ENCODE measurements at places on chromosomes 7 and 10.

- no peak for DNase-seq
Observed at GRCh38 chr7:95491634-95492314, 6.0 kb downstream of the ASB4 start.

DNA sequence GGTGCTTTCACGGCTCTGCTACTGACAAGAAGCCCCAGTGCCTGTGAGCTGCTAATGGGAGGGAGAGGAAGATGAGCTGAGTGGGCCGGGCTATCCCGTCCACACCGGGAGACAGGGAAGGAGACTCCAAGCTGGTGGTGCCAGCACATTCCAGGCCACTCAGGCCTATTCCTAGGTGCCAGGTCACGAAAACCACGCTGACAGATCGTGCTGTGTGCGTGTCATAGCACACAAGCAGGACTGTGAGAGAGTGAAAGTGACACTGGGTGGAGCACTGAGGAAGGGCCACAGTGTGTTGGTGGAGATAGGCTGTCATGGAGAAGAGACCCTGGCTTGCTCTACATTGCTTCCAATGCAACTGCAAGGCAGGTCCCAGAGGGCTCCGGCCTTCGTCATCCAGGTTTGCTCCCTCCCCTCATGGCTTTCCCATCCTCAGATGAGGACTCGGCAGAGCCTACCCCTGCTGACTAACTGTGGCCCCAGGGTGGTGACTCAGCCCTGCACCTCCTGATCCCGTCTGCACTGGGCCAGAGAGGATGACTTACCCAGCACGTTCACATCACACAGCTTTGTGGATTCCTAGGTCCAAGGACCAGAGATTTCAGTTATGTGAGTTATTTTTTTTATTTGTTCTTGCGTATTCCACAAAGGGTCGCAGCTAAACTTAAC lies 167.3 kb downstream of the EGFR start:
- no peak for DNase-seq

GRCh38 chr7:121109145-121109544 lies 120.6 kb downstream of the CPED1 start:
- DNase-seq: no peak

- no peak for DNase-seq
Observed at GRCh38 chr10:331186-331585, 195.9 kb downstream of the ZMYND11 start.

- DNase-seq: no peak
Observed at GRCh38 chr10:17435953-17436352, 18.4 kb downstream of the ST8SIA6 start.

DNA sequence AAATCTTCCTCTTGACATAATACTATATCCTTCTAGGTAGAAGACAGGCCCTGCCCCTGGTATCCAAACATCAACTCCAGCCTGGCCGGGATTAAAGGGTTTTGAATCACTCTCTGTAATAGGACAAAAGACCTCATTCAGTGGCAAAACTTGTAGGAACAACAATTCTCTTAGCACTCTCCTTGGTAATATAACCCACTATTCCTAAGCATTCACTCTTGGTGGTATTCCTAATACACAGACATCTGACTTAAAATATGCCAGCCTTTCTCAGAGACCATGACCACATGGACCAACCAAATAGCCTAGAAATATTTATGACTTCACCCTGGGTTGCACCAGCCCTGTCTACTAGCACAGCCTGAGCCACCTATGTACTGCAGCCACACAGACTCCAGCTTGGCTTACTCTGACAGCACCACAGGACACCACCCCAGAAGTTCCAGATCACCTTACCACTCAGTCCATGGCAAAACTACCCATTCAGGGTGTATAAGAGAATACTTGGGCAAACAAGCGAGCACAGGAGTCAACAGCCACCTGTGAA lies 244.9 kb upstream of the NEBL start:
- no peak for DNase-seq

- no peak for DNase-seq
Observed at GRCh38 chr7:14398526-14398925, 409.1 kb upstream of the ETV1 start.

DNA sequence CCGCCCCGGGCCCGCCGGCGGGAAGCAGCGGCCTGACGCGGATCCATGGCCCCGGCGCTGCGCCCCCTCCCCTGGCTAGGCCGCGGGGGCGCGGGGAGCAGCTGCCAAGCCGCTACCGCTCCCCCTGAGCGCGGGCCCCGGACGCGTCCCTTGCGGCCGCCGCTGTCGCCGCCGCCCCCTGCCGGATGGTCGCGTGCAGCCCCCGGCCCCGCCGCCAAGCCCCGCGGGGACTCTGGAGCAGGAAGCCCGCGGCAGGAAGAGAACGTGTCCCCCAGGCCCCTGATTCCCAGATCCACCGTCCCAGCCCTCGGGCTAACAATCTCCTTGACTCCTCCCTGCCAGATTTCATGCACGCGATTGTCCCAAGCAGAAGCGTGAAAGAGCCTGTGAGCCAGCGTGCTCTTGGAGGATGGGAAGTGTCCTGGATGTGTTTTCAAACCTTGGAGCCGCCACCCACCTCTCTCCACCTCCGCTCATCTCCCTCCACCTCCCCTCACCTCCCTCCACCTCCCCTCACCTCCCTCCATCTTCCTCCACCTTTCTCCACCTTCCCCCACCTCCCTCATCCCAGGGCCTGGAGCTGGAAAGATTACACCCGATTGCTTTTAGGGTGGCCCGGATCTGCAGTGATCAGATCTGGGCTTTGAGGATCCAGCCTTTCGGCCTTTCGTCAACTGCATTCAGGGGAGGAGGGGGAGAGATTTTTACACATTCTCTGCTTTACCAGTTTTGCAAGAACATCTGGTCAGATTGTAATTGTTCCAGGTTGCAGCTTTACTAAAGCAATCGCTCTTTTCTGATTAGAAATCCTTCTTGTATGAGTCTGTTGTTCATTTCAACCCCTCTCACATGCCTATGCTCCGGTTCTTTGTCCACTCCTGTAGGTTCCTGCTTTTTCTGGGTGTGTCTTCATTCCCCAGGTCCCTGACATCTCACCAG lies 570 bp upstream of the PRTFDC1 start:
- DNase-seq: peak; percentile 12

DNA sequence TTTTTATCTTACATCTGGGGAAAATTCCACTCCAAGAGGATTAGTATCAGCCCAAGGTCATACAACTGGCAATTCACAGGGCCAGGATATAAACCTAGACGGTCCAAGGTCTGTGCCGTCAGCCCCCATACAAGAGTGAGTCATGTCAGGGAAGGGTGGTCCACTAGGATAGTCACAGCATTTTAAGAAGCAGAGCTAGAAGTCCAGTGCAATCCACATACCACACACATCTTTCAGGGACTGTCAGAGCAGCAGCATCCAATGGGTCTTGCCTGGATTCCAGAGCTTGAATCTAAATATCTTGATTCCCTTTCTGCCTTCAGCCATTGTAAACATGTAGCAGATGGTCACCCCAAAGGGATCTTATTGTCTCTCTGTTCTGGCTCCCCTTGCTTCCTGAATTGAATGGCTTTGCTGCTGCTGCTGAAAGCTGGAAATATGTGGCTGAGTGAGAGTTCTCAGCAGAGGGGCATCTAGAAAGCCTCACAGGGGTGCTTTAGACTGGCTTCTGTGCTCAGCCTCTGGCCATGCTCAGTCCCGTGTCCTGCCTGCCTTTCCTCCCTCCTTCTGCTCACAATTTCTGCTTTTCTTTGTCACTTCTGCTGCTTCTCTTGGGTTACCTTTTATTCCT lies 9.9 kb upstream of the OR6V1 start:
- DNase-seq: no peak

GRCh38 chr7:138502023-138502767 lies 42.1 kb downstream of the TRIM24 start:
- no peak for DNase-seq

GRCh38 chr7:5557920-5558401 lies 134.3 kb upstream of the TNRC18 start:
- no peak for DNase-seq
